ENCODE measurements at places on chromosomes 5 and 9.

DNA sequence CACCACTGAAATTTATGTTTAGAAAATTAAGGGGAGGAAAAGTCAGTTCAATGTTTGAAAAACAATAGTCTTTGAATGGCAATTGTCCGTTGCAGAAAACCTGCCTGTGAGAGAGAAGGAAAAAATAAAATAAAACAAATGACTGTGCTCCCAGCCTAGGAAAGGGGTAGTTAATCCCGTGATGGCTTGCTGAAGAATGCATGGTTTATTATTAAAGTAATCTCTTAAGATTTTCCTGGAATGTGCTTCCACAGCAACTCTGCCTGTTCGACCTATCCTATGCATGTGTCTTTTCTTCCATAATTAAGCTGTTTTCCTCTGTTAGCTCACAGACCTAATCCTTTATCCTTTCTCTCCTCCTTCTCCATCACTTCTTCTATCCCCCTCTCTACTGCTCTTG is 2.4 kb upstream of the DAB2 start:
- no peak for DNase-seq

GRCh38 chr9:112086627-112087026 is 88.5 kb downstream of the SUSD1 start:
- DNase-seq: no peak

DNA sequence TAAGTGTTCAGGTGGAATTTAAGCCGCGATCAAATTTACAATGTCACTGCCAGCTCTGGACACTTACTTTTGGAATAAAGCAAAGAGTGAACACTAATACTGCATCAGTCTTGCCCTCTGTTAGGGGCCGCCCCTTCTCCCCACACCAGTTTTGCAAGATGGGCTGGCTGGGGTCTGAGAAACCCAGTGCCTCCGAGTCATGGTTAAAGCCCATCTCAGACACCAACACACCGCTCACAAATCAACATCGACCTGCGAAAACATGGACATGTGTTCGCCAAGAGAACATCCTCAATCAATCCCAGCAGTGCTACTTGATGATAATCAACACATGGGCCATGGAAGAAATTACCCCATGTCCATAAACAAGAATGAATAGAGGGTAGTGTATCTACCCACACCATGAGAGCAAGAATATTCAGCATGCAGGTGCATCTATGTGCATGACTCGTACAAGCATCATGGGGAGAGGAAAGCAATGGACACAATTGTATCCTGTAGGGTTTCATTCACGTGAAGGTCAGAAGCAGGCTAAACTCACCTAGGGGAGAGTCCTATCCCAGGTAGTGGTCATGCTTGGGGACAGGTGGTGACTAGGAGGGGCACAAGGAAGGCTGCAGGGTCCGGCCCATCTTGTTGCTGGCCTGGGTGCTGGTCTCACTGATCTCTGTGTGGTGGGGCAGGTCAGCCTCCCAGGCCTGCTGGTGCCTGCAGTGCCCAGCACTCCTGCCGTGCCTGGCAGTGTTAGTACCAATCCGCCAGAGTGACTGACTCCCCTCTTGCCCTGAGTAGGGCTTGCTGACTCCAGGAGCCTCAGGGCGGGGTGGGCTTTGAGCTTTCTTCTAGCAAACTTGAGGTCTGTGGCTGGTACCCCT is 5.0 kb downstream of the S1PR3 start:
- no peak for DNase-seq

DNA sequence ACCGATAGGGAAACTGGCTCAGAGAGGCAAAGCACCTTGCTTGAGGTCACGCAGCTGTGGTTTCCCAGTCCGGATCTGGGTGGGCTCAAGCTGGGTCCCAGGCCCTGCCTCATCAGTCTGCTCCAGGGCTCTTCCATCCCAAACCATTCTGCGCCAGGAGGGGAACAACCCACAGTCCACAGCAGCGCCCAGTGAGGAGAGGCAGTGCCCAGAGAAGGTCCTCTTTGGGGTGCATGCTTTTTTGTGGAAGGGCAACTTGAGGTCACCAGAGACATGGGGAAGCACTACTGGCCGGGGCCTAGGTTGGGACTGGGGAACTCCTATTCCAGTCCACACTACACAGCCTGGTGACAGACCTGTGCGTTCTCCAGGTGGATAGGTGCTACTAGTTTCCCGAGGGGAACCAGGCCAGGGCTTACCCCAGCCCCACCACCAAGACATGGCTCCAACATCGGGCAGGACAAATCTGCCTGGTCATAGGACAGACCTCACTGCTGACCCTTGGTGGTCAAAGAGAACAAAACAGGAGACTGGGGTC is 62.5 kb upstream of the RNF130 start:
- no peak for DNase-seq

- no peak for DNase-seq
Observed at GRCh38 chr5:107670932-107671741, at the start of gene EFNA5. Gene EFNA5 (minus strand): TSS chr5:107670937.

DNA sequence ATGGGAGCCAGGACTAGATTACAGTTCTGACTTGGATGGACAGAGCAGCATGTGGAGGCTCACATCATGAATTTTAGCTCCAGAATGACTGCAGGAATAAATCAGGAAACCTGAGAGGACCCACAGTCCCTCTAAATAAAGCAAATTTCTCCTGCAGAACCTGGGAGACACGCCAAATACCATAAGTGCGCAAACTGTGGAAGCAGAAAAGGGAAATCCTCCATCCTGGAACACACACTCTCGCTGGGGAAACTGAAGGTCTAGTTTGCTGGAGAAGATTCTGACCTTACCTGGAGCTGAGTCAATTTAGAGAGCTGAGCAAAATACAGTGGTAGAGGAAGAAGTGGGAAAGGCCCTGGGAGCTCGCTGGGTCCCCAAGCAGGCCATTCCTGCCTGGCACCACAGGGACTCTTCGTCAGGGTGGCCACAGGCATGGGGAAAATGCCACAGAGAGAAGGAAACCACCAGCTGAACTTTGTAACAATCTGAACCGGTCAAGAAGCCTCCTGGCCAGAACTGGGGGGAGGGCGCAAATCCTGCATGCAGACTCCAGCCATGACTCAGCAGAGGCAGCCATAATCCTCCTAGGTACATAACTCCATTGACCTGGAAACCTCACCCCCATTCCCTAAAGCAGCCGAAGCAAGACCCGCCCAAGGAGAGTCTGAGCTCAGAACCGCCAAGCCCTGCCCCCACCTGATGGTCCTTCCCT is 390.9 kb downstream of the LRRC70 start:
- DNase-seq: no peak

GRCh38 chr5:180815293-180815917 is 12.8 kb upstream of the MGAT1 start:
- no peak for DNase-seq

DNA sequence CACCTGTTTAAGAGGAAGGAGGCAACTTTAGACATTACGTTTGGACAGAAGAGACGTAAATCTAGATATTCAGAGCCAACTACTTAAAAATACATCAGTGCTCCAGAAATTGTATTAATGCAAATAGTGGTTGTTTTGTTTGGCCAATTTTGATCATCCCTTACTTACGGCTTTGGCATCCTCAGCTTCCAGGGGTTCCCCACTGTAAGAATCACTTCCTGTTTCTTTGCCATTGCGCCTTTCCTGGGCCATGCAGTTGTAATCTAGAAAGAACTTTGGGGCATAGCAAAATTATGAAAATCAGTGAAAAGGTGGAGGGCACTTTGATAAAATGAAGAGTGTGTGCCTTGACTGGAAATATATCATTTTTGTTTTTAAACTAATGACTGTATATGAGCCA is 537.2 kb upstream of the TLE4 start:
- no peak for DNase-seq

- no peak for DNase-seq
Observed at GRCh38 chr5:72811849-72812248, 4.6 kb upstream of the TNPO1 start.

DNA sequence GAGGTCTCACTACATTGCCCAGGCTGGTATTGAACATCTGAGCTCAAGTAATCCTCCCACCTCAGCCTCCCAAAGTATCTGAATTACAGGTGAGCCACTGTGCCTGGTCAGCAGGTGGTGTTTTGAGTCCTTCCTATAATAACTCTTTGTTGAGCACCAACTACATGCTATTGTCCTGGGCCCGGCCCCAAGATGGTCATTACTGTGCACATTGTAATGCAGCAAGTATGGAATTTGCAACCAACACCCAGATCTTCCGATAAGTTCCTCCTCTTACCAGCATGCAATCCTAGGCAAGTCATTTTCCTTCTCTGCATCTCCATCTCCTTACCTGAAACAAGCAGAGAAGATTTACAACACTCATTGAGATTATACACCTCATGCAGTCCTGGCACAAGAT is 510.3 kb upstream of the KLF4 start:
- no peak for DNase-seq

- DNase-seq: no peak
Observed at GRCh38 chr9:81410201-81410600, 279.1 kb downstream of the TLE1 start.

- DNase-seq: no peak
Observed at GRCh38 chr9:36997414-36997813, 36.7 kb downstream of the PAX5 start.

GRCh38 chr5:1381370-1382247 is 36.7 kb upstream of the CLPTM1L start:
- DNase-seq: no peak

- no peak for DNase-seq
Observed at GRCh38 chr5:167710444-167711073, 580.9 kb upstream of the WWC1 start.

- no peak for DNase-seq
Observed at GRCh38 chr9:92108122-92108521, 7.1 kb downstream of the SPTLC1 start.

DNA sequence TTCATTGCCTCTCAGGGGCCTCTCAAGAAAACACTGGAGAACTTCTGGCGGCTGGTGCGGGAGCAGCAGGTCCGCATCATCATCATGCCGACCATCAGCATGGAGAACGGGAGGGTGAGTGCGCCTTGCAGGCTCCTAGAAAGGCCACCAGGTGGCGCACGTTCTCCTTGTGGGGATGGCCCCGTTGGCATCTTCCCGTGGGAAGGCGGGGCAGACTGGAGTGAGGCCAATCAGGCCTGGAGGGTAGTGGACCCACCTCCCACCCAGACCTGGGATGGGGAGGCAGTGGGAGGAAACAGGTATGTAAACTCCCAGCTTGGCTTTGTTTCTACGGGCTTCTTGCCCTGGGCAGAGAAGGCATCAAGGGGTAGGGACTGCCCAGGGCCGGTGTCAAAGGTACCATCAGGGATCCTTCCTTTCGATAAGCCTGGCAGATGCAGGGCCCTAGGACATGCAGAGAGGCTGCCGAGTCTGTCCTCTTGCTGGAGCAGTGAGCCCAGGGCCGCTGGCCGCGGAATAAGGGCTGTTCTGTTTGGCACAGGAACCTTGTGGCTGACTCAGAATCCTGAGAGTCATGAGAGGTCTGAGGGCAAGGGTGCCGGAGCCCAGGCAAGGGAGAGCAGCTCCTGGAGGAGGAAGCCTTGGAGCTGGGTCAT is 18.9 kb upstream of the SPTLC1 start:
- DNase-seq: peak; percentile 53

GRCh38 chr9:99113414-99114048 is 8.6 kb downstream of the TGFBR1 start:
- DNase-seq: no peak

GRCh38 chr9:131584858-131585257 is 39.5 kb downstream of the PRRT1B start:
- peak; percentile 19 for DNase-seq

DNA sequence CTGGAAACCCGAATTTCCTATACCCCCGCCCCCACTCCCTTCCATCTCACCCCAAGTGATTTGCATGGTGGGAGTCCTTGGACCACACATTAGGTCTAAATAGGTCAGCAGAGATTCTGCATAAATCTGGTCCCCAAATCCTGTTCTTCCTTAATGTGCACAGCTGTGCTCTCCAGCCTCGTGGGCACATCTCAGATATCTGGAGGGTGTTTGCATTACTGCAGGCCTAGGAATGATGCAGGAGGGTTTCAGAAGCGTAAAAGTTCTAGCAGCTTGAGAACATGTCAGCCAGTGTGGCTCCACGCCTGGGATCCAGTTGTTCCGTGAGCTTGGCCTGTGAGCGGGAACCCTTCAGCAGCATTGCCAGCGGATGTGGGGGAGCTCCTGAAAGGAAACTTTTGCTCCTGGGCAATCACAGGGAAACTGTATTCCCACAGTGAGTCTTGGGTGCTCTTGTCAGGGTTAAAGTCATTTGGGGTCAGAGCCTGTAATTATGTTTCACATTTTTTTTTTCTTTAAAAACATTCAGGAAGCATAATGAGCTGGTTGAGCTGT is 12.9 kb downstream of the ARHGAP26 start:
- no peak for DNase-seq

GRCh38 chr9:98418578-98419259 is 163.3 kb upstream of the TBC1D2 start:
- DNase-seq: no peak

DNA sequence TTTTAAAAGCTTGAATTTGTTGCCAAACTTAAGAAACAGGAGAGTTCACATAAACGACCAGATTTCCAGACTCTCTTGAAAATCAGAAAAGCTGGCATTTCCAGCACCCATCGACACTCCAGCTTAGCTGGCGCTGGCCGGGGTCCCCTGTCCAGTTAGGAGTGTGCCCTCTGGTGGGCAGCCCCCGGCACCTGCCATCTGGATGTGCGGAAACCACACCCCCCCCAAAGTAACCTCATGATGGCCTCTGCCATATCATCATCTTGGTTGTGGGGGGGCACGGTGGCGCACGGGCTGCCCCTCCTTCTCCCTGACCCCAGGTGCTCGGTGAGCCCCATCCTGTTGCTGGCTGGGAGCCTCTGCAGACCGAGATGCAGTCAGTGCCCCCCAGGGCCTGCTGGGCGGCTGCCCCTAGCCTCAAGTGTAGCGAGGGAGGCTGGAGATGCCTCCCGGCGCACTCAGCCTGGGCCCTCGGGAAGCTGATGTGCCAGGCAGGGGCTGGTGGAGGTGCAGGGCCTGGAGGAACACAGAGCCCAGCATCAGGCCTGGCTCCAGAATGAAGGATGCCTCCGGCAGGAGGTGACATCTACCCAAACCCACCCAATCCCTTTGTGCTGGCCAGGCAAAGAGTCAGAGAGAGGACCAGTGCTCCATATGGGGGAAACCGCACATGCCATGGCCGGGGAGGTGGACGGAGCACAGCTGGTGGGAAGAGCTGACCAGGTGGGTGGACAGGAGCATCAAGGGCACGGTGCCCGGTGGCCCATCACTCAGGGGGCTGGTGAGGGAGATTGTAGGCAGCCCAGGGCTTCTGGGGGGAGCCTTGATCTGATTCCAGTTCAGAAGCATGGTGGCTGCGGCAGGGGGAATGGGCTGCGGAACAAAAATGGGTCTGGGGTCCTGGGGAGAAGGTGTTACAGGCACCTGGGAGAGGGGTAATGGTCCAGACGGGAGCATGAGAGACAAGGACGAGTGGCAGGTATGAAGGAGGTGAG is 70.6 kb downstream of the ADAMTS2 start:
- no peak for DNase-seq

- no peak for DNase-seq
Observed at GRCh38 chr5:34563931-34564709, 92.0 kb upstream of the RAI14 start.

- DNase-seq: no peak
Observed at GRCh38 chr5:115954144-115954543, 8.1 kb upstream of the LVRN start.

- no peak for DNase-seq
Observed at GRCh38 chr5:78773655-78774054, 125.1 kb upstream of the LHFPL2 start.

GRCh38 chr9:111456529-111456928 is 27.7 kb downstream of the ECPAS start:
- DNase-seq: no peak

Data from KG1 (cell line).